ENCODE measurements at places on chromosomes 16 and 17. TPM values are rescaled to one million over a fixed set of nuclear protein-coding genes. Genes with fewer than 3 reads are reported as not detected.

Gene C1QTNF1
- polyA plus RNA-seq = 11.6 TPM

Gene RNFT1
- polyA plus RNA-seq = 11.8 TPM

Gene CIITA
- 0.23 TPM for polyA plus RNA-seq

Gene PIK3R5
- polyA plus RNA-seq = not detected

Gene SCNN1B
- not detected for polyA plus RNA-seq

Gene MT3
- 0.43 TPM for polyA plus RNA-seq

Gene BTBD17
- not detected for polyA plus RNA-seq

- H3K27ac ChIP-seq = peak overlapping the region; percentile 76
- H3K4me1 ChIP-seq = no peaks in the 10 kb centered on the region
- no peaks in the 10 kb centered on the region for H3K36me3 ChIP-seq
- DNase-seq = no peak
- no peaks in the 10 kb centered on the region for H3K27me3 ChIP-seq
Measured at GRCh38 chr16:30335598-30336474, 19.3 kb downstream of the CD2BP2 start.

DNA sequence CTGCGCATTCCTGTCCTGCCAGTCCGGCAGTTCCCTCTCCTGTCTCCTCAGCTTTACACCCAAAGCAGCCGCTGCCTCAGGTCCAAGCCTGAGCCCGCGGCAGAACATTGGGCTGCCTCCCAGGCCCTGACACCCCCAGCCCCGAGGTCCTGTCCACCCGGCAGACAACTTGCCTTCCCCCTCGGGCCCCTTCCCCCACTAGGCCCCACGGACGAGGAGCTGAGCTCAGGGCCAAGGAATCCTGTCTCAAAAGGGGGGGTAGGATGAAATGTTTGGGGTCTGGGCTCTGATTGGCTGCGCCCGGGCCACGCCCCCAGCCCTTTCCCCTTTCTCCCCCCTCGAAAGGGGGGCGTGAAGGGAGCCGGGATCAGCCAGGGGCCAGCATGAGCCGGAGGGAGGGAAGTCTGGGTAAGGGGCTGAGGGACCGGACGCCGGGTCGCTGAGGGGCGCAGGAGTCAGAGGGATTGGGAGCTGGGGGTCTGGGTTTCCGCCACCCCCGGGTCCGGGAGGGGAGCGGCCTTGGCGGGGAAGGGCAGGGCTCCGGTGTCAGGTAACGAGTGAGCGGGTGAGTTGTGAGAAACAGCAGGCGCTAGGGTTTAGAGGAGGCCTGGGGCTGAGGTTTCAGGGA, at the start of gene CTF1:
CTF1 (plus strand) TSS at position 354 of the 628 bp plus-strand sequence; CDS start at position 384, 30 bp downstream.
- DNase-seq = peak; percentile 85
- peaks cover 12% of the 10 kb centered on the region for H3K4me1 ChIP-seq
- H3K27ac ChIP-seq = peak within 1 kb of the TSS; percentile 99
- peaks cover 9% of the 10 kb centered on the region for H3K36me3 ChIP-seq
- peak within 1 kb of the TSS; percentile 63 for H3K4me3 ChIP-seq

GRCh38 chr16:2752850-2753732, 653 bp downstream of the SRRM2 start:
- H3K27ac ChIP-seq = peak overlapping the region; percentile 99
- DNase-seq = peak; percentile 94
- peaks cover 20% of the 10 kb centered on the region for H3K4me1 ChIP-seq

- H3K36me3 ChIP-seq = no peaks in the 10 kb centered on the region
- DNase-seq = no peak
- H3K27ac ChIP-seq = no peak overlapping the region
Measured at GRCh38 chr17:15947271-15947670, 2.3 kb downstream of the ADORA2B start.

DNA sequence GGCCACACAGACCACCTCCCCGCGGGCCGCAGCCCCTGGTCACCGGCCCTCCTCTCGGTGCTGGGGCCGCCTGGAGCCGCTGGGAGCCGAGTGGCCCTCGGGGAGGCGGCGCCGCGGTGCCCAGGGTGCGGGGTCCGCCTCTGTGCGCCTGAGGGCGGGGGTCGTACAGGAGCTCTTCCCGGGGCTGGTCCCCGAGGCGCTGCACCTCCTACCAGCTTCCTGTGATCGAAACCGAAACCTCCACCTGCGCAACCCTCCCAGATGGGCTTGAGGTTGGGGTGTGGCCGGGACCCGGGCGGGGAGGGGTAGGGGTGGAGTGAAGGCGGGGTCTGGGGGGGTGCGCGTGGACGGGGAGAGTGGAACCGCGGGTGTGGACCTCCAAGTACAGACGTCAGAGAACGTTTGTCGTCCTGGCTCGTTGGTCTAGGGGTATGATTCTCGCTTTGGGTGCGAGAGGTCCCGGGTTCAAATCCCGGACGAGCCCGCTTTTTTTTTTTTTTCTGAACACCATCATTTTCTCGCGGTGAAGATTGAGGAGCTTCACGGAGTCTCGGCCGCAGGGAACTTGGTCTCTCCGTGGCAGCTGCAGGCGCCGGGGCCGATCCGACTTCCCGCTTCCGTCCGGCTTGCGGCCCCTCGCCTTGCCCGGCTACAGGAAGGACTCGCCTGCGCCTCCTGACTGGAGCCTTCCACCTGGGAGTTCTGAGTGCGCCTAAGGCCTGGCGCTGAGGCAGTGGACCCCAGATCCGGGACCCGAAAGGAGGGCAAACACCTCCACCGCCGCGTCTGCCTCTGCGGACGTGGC, 23.9 kb downstream of the ZNF213 start:
- H3K27ac ChIP-seq = peak overlapping the region; percentile 78
- H3K4me3 ChIP-seq = peak overlapping the region; percentile 73
- H3K36me3 ChIP-seq = no peaks in the 10 kb centered on the region

Data from SK-N-SH (cell line).